Activated CD8-positive, alpha-beta T cell treated with anti-CD3 and anti-CD28 coated beads, Interleukin-2, amount 10 ng/mL, durations not matched to agents 7 days and 5 days (primary cell): ENCODE measurements at places on chromosomes 1 and 21. TPM values are rescaled to one million over a fixed set of nuclear protein-coding genes. Genes with fewer than 3 reads are reported as not detected.

DNA sequence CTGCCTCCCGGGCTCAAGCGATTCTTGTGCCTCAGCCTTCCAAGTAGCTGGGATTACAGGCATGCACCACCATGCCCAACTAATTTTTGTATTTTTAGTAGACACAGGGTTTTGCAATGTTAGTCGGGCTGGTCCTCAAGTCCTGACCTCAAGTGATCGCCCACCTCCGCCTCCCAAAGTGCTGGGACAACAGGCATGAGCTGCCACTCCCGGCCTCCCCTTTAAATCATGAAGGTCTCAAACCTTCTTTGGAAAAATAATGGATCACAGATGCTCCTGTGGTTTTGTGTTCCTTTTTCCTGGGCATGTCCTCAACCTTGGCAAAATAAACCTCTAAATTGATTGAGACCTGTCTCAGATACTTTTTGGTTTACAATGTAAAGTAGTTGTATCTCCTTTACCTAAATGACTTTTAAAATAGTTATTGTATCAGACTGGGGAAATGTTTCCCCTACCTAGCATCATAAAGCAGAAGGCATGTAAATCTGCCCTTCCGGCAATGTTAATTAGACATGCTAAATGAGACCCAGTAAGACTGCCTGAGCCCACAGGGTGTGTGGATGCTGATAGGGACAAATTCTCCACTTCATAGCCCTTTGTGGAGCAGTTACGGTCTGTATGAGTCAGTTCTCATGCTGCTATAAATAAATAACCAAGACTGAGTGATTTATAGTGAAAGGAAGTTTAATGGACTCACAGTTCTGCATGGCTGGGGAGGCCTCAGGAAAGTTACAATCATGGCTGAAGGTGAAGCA is 27.8 kb downstream of the CBR1 start:
- H3K4me1 ChIP-seq: no peaks in the 10 kb centered on the region
- DNase-seq: no peak
- peaks cover 6% of the 10 kb centered on the region for H3K36me3 ChIP-seq
- H3K27me3 ChIP-seq: peaks cover 8% of the 10 kb centered on the region

The APCS gene
- total RNA-seq: not detected

The DCAF8 gene
- 85.9 TPM for total RNA-seq

DNA sequence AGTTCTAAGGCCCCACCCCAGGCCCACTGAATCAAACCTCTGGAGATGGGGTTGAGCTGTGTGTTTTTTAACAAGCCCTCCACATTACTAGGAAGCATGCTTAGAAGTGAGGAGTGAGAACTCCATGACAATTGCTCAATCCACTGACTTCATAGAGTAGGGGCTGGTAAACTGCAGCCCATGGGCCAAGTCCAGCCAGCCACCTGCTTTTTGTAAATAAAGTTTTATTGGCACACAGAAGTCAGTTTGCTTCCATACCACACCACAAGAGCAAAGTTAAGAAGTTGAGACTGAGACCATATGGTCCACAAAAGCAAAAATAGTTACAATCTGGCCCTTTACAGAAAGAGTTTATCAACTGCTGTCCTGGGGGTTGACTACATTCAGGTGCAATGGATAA is 309.2 kb downstream of the SETD4 start:
- peaks cover 7% of the 10 kb centered on the region for H3K27me3 ChIP-seq
- H3K36me3 ChIP-seq: no peaks in the 10 kb centered on the region
- no peak for DNase-seq
- H3K4me3 ChIP-seq: no peak overlapping the region
- no peak overlapping the region for H3K27ac ChIP-seq
- no peaks in the 10 kb centered on the region for H3K4me1 ChIP-seq

GRCh38 chr1:178933709-178934490 is 63.0 kb upstream of the ANGPTL1 start:
- H3K36me3 ChIP-seq: no peaks in the 10 kb centered on the region
- no peak for DNase-seq
- H3K4me1 ChIP-seq: no peaks in the 10 kb centered on the region
- no peak overlapping the region for H3K4me3 ChIP-seq

DNA sequence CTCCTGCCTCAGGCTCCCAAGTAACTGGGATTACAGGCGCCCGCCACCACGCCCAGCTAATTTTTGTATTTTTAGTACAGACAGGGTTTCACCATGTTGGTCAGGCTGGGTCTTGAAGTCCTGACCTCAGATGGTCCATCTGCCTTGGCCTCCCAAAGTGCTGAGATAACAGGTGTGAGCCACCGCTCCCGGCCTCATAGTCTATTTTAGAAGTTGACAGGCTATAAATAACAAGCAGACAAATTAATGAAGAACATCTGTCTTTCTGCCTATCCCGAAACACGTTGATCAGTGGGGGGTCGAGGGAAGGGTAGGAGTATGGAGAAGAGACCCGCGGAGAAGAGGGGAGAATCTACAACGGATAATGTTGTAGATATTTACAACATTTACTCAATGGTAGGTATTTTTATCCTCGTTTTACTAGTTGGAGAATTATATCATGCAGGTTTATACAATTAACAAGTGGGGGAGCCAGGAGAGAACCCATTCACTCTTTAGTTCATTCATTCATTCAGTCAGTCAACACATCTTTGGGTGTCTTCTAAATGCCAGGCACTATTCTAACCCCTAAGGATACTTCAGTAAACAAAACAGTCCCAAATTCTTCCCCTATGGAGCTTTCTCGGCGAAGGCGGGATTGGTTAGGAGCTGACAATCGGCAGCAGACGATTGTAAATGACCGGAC is 497 bp upstream of the IFNAR2 start:
- H3K27ac ChIP-seq: peak overlapping the region; percentile 68
- no peak for DNase-seq
- H3K4me1 ChIP-seq: peaks cover 40% of the 10 kb centered on the region
- peaks cover 2% of the 10 kb centered on the region for H3K27me3 ChIP-seq
- H3K36me3 ChIP-seq: peaks cover 28% of the 10 kb centered on the region

The HDAC1 gene
- total RNA-seq: 219 TPM

DNA sequence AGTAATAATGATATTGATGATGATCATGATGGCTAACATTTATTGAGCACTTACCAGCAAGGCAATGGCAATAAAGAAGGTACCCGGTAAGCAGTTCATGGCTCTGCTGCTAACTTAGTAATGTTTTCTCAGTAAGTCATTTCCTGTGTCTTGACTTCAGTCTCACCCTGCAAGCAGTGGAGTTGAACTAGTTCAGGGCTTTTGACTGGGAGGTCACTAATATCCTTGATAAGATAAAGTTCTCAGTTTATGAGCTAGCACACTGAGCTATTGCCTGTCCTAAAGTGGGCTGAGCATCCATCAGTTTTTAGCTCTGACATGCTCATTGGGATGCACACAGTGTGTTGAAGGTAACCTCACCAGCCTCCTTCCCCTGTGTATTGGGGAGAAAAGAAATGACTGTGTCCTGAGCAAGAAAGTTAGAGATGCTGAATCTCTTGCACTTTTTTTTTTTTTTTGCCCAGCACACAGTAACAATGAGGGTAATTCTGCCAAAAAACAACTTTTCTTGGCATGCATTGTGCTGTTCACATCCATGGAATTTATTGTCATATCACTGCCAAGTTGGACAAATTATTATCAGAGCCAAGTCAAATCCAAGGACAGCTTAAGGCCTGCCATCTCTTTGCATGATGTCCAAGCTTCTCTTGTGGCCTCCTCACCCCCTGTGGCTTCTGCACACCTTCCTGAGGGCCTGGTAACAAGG is 55.5 kb upstream of the GADD45A start:
- no peak overlapping the region for H3K4me3 ChIP-seq
- H3K36me3 ChIP-seq: no peaks in the 10 kb centered on the region
- DNase-seq: no peak
- H3K27ac ChIP-seq: no peak overlapping the region
- H3K4me1 ChIP-seq: peaks cover 10% of the 10 kb centered on the region

DNA sequence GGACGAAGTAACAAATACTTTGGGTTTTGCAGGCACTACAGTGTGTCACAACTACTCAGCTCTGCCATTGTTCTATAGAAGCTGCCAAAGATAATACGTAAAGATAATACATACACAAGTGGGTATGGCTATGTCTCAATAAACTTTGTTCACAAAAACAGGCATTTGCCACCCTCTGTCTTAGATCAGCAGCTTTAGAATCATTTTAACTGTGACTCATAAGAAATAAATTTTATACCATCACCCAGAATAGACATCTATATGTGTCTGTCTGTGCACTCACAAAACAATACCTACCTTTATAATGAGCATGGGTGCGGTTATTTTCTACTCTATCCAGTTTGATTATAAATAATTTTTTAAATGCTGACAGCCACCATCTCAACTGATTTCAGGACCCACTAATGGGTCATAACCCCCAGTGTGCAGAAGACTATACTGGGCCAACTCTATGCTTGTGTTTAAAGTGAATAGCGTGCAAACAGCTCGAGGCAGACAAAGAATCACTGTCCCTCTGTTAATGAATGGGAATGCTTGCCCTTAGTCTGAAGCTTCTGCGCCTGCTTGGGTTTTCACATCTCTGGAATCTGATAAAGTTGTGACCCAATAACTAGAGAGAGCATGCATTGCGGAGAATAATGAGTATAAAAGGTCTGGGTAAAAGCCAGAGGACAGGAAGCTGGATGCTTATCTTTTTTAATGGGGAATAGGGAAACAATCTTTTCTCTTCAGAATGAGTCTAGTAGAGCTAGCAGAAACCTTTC is 216.2 kb downstream of the PLPP3 start:
- no peak overlapping the region for H3K27ac ChIP-seq
- no peak for DNase-seq

- DNase-seq: no peak
- H3K27me3 ChIP-seq: peaks cover 15% of the 10 kb centered on the region
- H3K4me3 ChIP-seq: no peak overlapping the region
- peaks cover 9% of the 10 kb centered on the region for H3K36me3 ChIP-seq
- H3K4me1 ChIP-seq: peaks cover 10% of the 10 kb centered on the region
These were observed 13.9 kb upstream of the MRPL55 start for GRCh38 chr1:228122921-228123441.

- H3K4me3 ChIP-seq: no peak overlapping the region
- no peaks in the 10 kb centered on the region for H3K4me1 ChIP-seq
- H3K27ac ChIP-seq: no peak overlapping the region
- H3K36me3 ChIP-seq: no peaks in the 10 kb centered on the region
These were observed 14.0 kb downstream of the F3 start for GRCh38 chr1:94527447-94528031.

GRCh38 chr1:54557671-54558355 is 9.8 kb downstream of the ACOT11 start:
- no peak overlapping the region for H3K4me3 ChIP-seq
- H3K27me3 ChIP-seq: peaks cover 8% of the 10 kb centered on the region
- no peak overlapping the region for H3K27ac ChIP-seq
- H3K4me1 ChIP-seq: no peaks in the 10 kb centered on the region

GRCh38 chr1:72483846-72484357 is 201.6 kb upstream of the NEGR1 start:
- H3K36me3 ChIP-seq: no peaks in the 10 kb centered on the region
- peaks cover 6% of the 10 kb centered on the region for H3K4me1 ChIP-seq
- no peak overlapping the region for H3K27ac ChIP-seq
- H3K27me3 ChIP-seq: no peaks in the 10 kb centered on the region

The TAS1R1 gene
- total RNA-seq: not detected

- peaks cover 6% of the 10 kb centered on the region for H3K4me1 ChIP-seq
- H3K36me3 ChIP-seq: peaks cover 15% of the 10 kb centered on the region
- no peak overlapping the region for H3K4me3 ChIP-seq
These were observed 171.5 kb downstream of the RUNX1 start for GRCh38 chr21:34877485-34878128.

The HES2 gene
- 0.45 TPM for total RNA-seq

GRCh38 chr1:63758791-63759190 is 15.0 kb upstream of the ROR1 start:
- H3K4me1 ChIP-seq: no peaks in the 10 kb centered on the region
- H3K4me3 ChIP-seq: no peak overlapping the region

The NGF gene
- not detected for total RNA-seq

- H3K27ac ChIP-seq: no peak overlapping the region
- H3K36me3 ChIP-seq: no peaks in the 10 kb centered on the region
- DNase-seq: no peak
- H3K4me3 ChIP-seq: no peak overlapping the region
- peaks cover 3% of the 10 kb centered on the region for H3K4me1 ChIP-seq
These were observed 1.6 kb downstream of the TLCD4 start for GRCh38 chr1:95118710-95119109.

The KLF17 gene
- not detected for total RNA-seq

The KIAA0040 gene
- 51.0 TPM for total RNA-seq

DNA sequence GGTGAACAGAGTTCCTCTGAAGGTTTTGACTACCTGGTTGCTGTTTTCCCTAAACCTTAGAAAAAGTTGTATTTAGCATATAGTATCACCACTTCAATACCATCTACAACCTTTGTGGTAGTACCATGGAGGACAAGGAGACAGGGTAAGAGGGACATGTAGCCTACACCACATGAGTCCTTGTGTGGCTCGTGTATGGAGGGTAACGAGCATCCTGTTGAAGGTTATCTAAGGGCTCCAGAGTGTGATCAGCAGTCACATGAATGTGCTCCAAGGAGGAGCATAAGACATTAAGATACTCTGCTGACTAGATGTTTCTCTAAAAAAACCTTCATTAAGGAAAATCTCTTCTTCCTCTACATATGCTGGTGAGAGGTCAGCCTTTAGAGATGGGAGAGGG is 67.3 kb downstream of the VCAM1 start:
- DNase-seq: no peak
- H3K4me1 ChIP-seq: no peaks in the 10 kb centered on the region
- no peaks in the 10 kb centered on the region for H3K36me3 ChIP-seq
- peaks cover 18% of the 10 kb centered on the region for H3K27me3 ChIP-seq
- H3K27ac ChIP-seq: no peak overlapping the region

The KRTAP10-8 gene
- total RNA-seq: not detected

The OLIG2 gene
- not detected for total RNA-seq

The PLEKHN1 gene
- total RNA-seq: 2.2 TPM

DNA sequence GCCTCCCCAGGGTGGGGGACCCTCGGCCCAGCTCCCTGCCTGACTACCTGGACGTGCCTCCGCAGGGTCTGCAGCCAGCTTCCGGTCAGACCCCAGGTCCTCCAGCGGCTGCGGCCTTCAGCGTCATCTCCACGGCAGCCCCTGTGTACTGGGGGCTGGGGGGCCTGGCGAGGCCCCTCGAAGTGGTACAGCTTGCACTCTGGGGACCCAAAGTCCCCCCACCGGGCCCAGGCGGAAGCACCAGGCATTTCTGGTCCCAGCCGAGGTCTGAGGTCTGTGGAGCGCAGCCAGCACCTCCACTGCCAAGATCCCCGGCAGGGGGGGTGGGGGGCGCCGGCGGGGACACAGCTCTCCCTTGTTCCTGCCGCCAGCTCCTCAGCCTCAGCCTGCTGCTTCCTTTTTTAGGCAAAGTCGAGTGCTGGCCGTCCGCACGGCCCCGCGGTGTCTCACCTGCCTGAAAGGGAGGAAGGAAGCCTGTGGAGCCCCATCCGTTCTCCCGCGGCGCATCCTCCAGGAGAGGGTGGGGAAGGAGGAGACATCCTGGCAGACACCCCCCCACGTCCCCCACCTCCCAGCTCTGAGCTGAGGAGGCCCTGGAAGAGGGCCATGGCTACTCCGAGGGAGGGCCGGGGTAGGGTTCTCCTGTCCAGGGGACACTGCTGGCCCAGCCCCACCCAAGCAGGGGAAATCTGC is 1.2 kb upstream of the VWA1 start:
- H3K36me3 ChIP-seq: no peaks in the 10 kb centered on the region
- no peak overlapping the region for H3K4me3 ChIP-seq
- peaks cover 12% of the 10 kb centered on the region for H3K27me3 ChIP-seq
- no peak overlapping the region for H3K27ac ChIP-seq
